Nasal cavity respiratory epithelium epithelial cell of viscerocranial mucosa (primary cell): ENCODE measurements at places on chromosomes 6 and 20. TPM values are rescaled to one million over a fixed set of nuclear protein-coding genes. Genes with fewer than 3 reads are reported as not detected.

The TJAP1 gene
- total RNA-seq = 7.2 and 12.4 TPM in 2 replicates

The SLC35F1 gene
- total RNA-seq = under 0.01 TPM in 1 of 2 replicates, not detected in the other

The DNAH8 gene
- under 0.01 TPM in 2 replicates for total RNA-seq

The STMN3 gene
- under 0.01 and 1.2 TPM in 2 replicates for total RNA-seq

The BCAS1 gene
- under 0.01 and 0.85 TPM in 2 replicates for total RNA-seq

The BPIFB3 gene
- total RNA-seq = not detected in 2 replicates

The BMP6 gene
- total RNA-seq = 0.21 and 2.1 TPM in 2 replicates

The IL17A gene
- not detected in 2 replicates for total RNA-seq

The DDO gene
- total RNA-seq = 0.07 TPM in 1 of 2 replicates, not detected in the other

The SNAI1 gene
- total RNA-seq = 0.07 TPM in 1 of 2 replicates, not detected in the other

The LPA gene
- total RNA-seq = 0.43 TPM in 1 of 2 replicates, not detected in the other

The CST5 gene
- not detected in 2 replicates for total RNA-seq

The TP53TG5 gene
- not detected in 2 replicates for total RNA-seq

The GJA10 gene
- not detected in 2 replicates for total RNA-seq

The IRAK1BP1 gene
- 2.1 and 5.6 TPM in 2 replicates for total RNA-seq

The MAN1A1 gene
- total RNA-seq = 5.5 and 22.8 TPM in 2 replicates

The LY6G5B gene
- 0.68 and 3.3 TPM in 2 replicates for total RNA-seq

The HEY2 gene
- total RNA-seq = 0.34 and 0.36 TPM in 2 replicates

The CLPSL2 gene
- total RNA-seq = not detected in 2 replicates

The DEFB127 gene
- not detected in 2 replicates for total RNA-seq

The PAK5 gene
- total RNA-seq = 0.14 TPM in 1 of 2 replicates, not detected in the other

The HSPA12B gene
- total RNA-seq = not detected in 2 replicates

The SEMG1 gene
- not detected in 2 replicates for total RNA-seq

The TMEM200A gene
- total RNA-seq = under 0.01 and 0.07 TPM in 2 replicates

The CLPSL1 gene
- total RNA-seq = not detected in 2 replicates

The RPP40 gene
- 13.7 and 16.9 TPM in 2 replicates for total RNA-seq

The RFX6 gene
- not detected in 2 replicates for total RNA-seq
